Neural progenitor cell (in vitro differentiated cells): ENCODE measurements at places on chromosomes 5 and 9.

GRCh38 chr9:643966-644365 is 197.5 kb upstream of the DMRT1 start:
- DNase-seq: no peak

DNA sequence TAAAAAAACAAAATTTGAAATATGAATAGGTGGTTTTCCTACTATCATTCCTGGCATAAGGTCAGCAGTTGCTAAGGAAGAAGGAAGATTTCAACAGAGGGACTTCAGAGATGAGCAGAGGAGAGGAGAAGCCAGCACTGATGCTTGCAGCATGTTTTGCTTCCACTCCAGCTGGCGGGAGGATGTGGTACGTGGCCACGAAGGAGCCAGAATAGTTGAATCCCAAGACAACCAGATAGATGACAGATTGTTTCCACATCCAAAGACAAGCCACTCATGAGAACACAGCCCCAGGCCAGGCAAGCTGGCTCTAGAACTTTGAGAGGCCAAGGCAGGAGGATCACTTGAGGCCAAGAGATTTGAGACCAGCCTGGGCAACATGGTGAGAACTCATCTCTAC is 15.1 kb downstream of the TIMD4 start:
- no peak for DNase-seq

- DNase-seq: no peak
Observed at GRCh38 chr9:6893350-6894131, 135.8 kb downstream of the KDM4C start.

- DNase-seq: no peak
Observed at GRCh38 chr9:90815183-90815943, 13.7 kb downstream of the SYK start.

DNA sequence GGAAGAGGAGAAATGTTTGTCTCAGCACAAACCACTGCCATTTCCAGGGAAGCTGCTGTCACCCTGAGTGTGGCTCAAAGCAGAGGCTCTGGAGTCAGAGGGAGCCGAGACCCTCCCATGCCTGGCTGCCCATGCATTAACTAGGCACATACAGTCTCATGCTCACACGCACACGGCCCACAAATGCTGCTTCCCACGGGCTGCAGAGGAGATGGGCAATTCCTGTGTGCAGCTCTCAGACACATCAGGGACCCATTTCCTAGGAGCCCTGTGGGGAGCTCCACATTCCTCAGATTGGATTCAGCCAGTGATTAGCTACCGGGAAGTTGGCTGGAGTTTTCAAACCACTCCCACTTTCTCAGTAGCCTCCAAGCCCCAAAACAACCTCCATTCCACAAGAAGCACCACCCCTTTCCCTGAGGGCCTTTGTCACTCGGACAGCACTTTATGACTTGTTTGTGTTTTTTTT is 9.1 kb upstream of the PTGES start:
- peak; percentile 58 for DNase-seq

- DNase-seq: peak; percentile 9
Observed at GRCh38 chr5:133967124-133967523, 1.3 kb downstream of the C5orf15 start.

GRCh38 chr9:37104183-37104889 is 16.0 kb upstream of the ZCCHC7 start:
- no peak for DNase-seq

- DNase-seq: no peak
Observed at GRCh38 chr5:175847061-175847460, 24.3 kb upstream of the CPLX2 start.

- no peak for DNase-seq
Observed at GRCh38 chr9:112933696-112934095, 43.0 kb upstream of the SLC46A2 start.

DNA sequence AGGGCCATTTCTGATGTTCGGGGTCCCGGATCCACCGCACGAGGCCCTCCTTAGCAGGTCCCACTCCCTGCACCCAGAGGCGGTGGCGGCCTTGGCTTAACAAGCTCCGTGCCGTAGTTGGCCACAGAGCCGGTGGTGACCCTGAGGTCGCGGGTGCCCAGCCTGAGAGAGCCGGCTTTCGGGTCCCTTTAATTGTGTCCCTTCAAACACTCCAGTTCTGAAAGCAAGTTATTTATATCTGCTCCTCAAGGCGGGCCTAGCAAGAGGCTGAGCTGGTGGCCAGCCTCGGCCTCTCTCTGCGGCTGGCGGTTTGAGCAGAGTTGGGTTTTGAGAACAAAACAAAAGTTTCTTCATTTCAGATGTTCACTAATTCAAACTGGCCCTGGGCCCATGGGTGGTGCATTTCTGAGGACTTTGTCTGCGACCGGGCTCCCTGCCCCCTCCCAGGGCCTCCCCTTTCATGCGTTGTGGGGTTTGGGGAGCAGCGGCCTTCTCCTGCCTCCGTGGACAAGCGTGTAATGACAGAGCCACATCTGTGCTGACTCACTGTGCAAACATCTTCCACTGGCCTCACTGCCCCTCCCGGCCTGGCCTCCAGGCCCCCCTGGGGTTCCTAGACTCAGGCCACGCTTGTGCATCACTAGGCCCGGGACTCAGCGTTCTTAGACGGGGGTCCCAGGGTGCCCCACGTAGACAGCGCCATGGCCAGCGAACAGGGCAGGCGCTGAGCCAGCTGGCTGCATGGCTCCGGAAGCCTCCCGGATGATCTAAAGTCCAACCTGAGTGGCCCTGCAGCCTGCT is 49.4 kb upstream of the COL5A1 start:
- no peak for DNase-seq

- DNase-seq: no peak
Observed at GRCh38 chr5:117186751-117187150, 612.1 kb upstream of the SEMA6A start.

- DNase-seq: no peak
Observed at GRCh38 chr9:122930541-122931225, 629 bp downstream of the ZBTB26 start.

DNA sequence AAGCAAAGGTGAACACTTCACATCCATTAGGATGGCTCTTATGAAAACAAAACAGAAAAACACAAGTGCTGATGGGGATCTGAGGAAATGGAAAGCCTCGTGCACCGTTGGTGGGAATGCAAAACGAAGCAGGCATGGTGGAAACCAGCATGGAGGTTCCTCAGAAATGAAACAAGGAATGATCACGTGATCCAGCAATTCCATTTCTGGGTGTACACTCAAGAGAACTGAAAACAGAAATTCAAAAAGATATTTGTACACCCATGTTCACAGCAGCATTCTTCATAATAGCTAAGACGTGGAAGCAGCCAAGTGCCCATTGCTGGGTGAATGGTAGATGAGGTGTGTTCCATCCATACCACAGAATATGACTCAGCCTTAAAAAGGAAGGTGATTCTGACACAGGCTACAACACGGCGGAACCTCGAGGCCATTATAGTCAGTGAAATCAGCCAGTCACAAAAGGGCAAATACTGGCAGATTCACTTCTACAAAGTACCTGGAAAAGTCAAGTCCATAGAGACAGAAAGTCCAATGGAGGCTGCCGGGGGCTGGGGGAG is 87.2 kb upstream of the RAPGEF1 start:
- DNase-seq: no peak

GRCh38 chr5:54832045-54832444 is 153.3 kb downstream of the ESM1 start:
- no peak for DNase-seq
